ENCODE measurements at places on chromosomes 7 and 10.

DNA sequence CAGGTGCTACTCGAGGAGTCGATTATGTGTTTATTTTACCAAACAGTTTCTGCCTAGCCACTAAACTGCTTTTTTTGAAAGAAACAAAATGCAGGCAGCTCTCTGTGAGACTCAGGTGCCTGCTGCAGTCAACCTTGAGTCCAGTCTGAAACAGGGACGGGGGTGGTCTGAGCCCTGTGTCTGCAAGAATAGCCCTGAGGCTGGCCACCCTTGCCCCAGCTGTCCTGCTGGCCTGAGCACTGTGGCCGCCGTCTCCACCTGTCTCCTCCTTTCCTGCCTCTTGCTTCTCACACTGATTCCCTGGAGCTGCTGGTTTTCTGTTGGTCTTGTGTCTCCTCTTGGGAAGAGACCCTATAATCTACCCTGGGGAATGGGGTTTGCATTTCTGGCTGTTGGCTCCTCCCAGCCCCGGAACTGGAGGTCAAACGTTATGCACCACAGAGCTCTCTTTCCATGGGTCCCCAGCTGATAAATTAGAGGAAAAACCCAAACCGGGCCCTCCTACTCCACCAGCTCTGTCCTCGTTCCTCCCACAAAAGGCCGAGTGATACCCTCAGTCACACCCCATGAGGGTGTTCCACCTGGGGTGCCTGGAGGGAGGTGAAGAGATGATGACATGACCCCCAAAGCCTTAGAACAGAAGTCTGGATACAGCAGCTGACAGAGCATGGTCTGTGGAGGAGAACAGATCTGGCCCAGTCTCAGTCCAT is 15.0 kb upstream of the SLC18A3 start:
- no peak for DNase-seq

DNA sequence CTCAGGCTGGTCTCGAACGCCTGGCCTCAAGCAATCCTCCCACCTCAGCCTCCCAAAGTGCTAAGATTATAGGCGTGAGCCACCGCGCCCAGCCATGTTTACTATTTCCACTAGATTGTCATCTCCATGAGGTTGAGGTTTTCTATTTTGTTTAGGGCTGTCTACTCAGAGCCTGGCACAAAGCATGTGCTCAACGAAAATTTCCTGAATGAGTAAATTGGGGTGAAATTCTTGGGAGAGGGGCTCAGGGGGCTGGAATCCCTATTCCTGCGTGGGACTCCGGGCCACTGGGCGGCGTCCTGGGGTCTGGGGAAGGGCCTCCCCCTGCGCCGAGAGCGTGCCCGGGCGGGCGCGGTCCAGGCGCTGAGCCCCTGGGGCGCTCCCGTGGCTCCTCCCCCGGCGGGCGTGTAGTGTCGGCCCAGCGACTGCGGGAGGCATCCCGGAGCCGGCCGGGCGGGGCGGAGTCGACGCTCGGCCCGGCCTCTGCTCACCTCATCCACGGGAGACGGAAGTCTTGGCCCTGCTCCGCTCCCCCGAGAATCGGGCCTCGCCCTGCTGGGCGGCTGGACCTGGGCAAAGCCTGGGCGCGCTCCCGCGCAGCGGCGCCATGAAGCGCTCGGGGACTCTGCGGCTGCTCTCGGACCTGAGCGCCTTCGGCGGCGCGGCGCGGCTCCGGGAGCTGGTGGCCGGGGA is at the start of gene HPS6:
Gene HPS6 (plus strand): TSS at position 482 of the 693 bp plus-strand sequence. CDS start 126 bp downstream, at position 608.
- peak; percentile 88 for DNase-seq

DNA sequence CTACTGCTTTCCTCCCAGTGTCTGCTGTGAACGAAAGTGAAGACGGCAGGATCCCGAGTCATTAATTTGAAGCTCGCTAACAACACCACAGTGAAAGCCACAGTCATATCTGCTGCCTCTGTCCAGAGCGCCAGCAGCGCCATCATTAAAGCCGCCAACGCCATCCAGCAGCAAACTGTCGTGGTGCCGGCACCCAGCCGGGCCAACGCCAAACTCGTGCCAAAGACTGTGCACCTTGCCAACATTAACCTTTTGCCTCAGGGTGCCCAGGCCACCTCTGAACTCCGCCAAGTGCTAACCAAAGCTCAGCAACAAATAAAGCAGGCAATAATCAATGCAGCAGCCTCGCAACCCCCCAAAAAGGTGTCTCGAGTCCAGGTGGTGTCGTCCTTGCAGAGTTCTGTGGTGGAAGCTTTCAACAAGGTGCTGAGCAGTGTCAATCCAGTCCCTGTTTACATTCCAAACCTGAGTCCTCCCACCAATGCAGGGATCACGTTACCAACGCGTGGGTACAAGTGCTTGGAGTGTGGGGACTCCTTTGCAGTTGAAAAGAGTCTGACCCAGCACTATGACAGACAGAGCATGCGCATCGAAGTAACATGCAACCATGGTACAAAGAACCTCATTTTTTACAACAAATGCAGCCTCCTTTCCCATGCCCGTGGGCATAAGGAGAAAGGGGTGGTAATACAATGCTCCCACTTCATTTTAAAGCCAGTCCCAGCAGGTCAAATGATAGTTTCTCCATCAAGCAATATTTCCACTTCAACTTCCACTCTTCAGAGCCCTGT is 94.8 kb upstream of the KCNMA1 start:
- no peak for DNase-seq

DNA sequence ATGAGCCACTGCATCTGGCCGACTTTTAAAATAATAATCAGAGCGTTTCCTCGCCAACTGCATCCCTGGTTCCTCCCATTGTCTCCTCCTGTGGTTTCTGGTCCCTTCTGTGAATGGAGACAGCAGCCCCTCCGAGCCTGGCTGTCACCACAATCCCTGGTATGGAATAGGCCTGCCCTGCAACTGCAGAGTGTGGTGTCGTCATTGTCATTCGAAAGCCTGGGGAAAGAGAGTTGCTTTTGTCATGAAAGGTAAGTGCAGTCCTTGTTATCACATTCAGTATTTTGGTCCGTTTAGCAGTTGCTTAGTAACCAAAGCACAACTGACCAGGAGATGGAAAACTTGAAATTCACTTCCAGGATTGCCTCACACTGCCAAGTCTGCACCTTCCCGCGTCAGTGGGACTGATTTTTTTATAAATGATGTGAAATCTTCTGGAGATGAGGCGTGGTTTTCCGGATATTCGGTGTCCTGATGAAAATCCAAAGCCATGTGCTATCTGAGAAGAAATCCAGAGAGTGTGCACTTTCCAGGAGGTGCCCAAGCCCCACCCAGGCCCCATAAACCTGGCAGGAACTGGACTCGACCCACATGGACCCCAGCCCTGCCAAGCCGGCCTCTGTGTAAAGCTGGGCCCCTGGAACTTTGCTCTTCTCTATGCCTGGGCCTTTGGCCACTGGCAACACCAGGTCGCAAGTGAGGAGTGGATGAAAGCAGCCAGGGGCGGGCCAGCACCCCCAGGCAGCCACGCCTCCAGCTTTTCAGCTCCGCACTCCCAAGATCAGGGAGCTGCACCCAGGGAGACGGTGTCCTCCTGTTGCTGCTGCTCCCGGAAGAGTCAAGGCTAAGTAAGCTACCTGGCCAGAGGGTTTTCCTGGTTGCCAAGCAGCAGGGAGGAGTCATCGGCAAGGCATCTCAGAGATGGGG is 133.7 kb upstream of the SH2B2 start:
- no peak for DNase-seq

- no peak for DNase-seq
Measured at GRCh38 chr10:63553473-63553872, 32.3 kb downstream of the REEP3 start.

DNA sequence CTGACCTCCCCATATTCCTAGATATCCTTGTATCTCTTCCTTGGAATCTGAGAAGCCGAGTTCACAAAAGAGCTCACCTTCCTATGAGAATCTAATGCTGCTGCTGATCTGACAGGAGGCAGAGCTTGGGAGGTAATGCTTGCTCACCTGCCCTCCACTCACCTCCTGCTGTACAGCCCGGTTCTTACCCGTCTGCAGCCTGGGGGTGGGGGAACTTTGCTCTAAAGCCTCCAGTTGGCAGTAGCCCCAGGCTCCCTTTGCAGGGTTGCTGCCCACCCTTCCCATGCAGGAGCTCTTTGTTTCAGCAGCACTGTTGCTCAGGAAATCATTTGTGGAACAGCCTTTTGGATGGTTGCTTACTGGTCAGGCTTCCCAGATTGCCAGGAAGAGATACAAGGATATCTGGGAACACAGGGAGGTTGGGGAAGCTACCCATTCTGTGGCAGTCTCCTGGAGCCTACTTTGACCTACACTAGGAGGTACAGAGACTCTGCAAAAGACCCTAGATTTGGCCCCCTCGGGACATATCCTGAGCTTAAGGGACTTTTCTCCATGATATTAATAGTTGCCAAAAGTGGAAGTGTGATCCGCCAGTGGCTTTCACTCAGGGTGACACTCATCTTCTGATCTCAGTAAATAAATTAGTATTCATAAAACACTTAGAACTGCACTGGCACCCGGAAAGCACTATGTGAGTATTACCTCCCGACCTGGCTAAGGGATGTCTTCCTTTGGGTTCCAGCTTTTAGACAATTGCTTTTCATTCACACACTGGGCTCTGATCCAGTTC is 363.7 kb upstream of the PODXL start:
- DNase-seq: no peak

DNA sequence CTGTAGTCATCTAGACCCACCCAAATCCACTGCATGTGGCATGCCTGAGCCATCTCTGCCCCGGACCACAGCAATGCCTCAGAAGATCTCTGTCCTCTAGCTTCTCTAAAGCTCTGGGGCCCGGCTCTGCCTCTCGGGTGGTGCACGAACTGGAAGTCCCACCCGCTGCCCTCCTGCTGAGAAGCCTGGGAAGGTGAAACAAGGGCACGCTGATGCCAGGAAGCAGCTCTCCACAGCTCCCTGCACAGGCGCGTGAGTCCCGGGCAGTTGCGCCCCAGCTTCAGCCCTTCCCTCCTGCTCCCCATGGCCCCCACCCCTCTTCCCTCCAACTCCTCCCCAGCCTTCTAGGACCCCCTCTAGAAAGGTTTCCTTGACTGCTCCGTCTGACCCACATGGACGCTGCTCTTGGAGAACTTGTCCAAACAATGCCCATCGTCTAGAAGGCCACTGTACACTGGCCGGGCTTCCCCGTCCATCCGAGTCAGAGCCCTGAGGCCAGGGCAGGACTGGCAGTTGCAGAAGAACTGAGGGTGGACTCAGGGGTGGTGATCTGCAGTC is 12.8 kb downstream of the KCNH2 start:
- DNase-seq: no peak

DNA sequence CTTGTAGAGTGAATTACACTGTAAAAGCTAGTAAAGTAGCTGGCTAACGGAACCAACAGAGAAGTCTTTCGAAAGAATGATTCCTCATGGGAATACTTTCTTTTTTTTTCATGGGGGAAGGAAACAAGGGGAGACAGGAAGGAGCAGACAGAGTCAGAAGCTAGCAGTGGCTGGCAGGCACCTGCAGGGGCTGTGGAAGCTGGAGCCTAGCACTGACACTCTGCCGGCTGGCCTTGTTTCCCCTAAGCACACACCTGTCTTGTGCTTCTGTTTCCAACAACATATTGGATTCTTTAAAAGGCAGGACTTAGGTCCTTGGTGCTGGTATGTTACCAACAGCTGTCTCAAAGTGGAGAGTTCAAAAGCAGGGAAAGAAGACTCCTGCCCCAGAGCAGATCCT is 24.7 kb downstream of the NOD1 start:
- no peak for DNase-seq

DNA sequence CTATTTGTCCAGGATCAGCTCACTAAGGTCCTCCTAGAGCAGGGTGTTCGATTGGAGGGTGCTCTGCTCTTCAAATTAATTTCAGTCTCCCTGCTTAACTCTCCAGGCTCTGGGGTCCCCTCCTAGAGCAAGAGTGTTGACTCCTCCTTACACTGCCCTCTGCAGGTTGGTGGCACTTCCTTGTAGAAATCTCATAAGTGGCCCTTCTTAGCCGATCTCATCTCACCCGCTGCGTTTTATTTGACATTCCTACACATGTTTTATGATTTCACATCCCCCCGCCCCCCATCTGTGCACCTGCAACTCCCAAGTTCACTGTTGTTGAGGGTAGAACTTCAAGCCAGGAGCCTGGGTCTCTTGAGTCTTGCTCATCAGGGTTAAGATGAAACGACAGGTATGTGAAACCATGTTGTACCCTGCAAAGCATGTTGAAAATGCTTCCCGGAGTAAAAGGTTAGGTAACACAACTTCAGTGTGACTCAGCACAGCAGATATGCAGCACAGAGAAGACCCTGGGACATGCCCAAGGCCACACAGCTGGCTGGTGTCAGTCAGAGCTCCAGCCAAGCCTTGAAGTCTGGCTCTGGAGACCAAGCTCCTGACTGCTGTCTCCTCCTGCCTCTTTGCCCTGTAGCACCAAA is 171.2 kb downstream of the PRKAG2 start:
- DNase-seq: no peak

- DNase-seq: no peak
Measured at GRCh38 chr7:34327681-34328080, 330.3 kb upstream of the NPSR1 start.

GRCh38 chr7:131511774-131512535 is 44.5 kb downstream of the PODXL start:
- no peak for DNase-seq

- DNase-seq: no peak
Measured at GRCh38 chr10:96711048-96711728, 9.1 kb downstream of the PIK3AP1 start.

- DNase-seq: no peak
Measured at GRCh38 chr10:25036381-25036780, 20.0 kb downstream of the THNSL1 start.

DNA sequence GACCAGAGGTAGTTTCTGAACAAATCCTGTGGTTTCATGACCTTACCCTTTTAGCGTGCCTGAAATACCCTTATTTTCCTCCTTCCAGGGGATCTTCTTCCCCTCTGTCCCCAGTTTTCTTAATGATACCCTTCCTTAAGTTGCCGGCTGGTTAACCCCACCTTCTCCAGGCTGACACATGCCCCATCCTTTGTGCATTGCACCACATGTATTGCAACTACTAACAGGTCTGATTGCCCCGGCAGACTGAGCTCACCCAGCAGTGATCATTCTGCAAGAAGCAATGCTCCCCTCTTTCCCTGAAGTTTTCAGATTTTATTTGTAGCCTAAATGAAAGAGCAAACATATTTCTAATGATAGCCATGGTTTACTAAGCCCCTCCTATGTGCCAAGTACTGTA is 108.2 kb downstream of the HIP1 start:
- no peak for DNase-seq

- DNase-seq: no peak
Measured at GRCh38 chr10:62457598-62457997, 83.4 kb downstream of the ZNF365 start.

DNA sequence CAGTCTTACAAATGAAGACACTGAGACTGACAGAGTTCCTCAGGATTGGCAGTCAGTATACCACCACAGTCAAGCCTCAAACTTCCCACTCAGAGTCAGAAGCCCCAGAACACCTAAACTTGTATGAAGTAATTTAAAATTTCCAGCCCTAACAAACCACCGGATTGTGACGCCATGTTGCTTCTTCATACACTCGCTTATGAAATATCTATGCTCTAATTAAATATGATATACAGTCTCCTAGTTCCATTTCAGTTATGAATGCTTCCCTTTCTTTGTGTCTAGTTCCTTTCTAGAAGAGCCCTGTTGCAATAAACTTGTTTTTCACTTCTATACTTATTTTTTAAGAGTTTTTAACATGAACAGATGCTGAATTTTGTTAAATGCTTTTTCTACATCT is 172.0 kb upstream of the NOBOX start:
- no peak for DNase-seq
